ENCODE measurements at places on chromosomes 6 and 20. TPM values are rescaled to one million over a fixed set of nuclear protein-coding genes. Genes with fewer than 3 reads are reported as not detected.

PCSK2 gene
- 18.3 TPM for total RNA-seq

PRKN gene
- total RNA-seq, result 15.9 TPM

GLP1R gene
- 1.6 TPM for total RNA-seq

SCRT2 gene
- total RNA-seq, result not detected

SLC18B1 gene
- 6.8 TPM for total RNA-seq

TGM6 gene
- total RNA-seq, result not detected

GRCh38 chr20:16263582-16263981 lies 309.7 kb downstream of the KIF16B start:
- no peak for DNase-seq

GRCh38 chr6:64672131-64672530 lies 1034.9 kb downstream of the EYS start:
- no peak for DNase-seq

- DNase-seq, result no peak
Observed at GRCh38 chr20:25685276-25686080, 11.2 kb downstream of the ZNF337 start.

GRCh38 chr6:21103626-21104224 lies 489.8 kb upstream of the SOX4 start:
- DNase-seq, result no peak

DNA sequence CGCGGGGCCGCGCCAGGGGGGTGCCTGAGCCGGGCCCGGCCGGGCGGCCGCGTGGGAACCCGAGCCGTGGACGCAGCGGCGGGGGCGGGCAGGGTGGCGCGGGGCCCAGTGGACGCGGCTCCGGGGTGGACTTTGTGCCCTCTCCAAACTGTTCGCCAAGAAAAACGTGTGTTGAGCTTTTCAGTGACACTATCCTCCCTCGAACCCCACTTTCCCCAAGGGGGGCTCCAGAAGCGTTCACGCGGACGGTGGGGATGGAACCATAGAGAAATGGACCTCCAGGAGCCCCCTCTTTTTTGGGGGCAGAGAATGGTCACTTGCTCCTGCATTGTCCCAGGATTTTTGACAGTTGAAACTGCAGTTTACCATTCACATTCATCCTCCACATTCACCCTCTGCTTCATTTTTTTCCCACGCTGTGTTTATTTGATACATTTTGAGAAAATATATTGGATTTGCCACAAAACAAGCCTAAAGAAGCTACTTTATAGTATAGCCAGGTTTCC lies 2.9 kb upstream of the HIVEP1 start:
- DNase-seq, result no peak

DNA sequence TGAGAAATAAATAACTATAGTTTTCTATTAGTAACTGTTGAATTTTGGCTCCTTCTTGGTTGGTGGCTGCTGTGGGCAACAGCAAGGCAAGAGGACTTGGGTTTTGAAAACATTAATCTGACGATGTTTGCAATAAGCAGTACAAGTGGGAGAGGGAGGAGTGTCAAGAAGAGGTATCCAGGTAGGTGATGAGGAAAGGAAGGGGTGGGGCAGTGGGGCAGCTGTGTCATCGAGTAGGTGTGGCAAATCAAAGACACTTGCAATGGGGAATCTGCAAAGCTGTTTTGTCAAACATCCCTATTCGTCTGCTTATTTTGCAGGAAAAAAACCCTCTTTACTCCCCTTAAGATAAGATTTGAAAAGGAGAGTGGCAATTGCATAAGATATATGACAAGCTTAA lies 171.9 kb upstream of the MAP3K7 start:
- DNase-seq, result no peak

DNA sequence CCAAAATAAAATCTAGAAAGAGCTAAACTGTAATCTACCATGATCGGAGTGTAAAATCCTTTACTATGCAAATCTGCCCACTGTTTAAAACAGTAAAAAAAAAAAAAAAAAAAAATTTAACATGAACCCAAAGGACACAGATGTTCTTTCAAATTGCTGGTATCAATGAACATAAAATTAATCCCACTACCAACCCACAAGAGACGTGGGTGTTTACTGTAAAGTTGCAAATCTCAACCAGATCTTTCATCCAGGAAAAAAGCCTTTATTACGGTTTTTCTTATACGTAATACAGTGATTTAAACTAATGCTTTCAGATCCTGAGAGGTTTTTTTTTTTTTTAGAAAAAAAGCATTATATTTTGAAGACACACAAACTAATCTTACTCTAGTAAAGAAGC lies 2.5 kb downstream of the CDK19 start:
- DNase-seq, result no peak

GRCh38 chr6:89689732-89690131 lies 51.2 kb upstream of the LYRM2 start:
- DNase-seq, result no peak

DNA sequence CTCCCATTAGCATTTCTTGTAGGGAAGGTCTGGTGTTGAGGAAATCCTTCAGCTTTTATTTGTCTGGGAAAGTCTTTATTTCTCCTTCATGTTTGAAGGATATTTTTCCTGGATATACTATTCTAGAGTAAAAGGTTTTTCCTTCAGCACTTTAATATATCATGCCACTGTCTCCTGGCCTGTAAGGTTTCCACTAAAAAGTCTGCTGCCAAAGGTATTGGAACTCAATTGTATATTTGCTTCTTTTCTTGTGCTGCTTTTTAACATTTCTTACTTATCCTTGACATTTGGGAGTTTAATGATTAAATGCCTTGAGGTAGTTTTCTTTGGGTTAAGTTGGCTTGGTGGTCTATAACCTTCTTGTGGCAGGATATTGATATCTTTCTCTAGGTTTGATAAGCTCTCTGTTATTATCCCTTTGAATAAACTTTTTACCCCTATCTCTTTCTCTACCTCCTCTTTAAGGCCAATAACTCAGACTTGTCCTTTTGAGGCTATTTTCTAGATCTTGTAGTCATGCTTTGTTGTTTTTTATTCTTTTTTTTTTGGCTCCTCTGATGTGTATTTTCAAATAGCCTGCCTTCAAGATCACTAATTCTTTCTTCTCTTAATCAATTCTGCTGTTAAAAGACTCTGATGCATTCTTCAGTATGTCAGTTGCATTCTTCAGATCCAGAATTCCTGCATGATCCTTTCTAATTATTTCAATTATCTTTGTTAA lies 225.0 kb upstream of the ZNF217 start:
- no peak for DNase-seq

DNA sequence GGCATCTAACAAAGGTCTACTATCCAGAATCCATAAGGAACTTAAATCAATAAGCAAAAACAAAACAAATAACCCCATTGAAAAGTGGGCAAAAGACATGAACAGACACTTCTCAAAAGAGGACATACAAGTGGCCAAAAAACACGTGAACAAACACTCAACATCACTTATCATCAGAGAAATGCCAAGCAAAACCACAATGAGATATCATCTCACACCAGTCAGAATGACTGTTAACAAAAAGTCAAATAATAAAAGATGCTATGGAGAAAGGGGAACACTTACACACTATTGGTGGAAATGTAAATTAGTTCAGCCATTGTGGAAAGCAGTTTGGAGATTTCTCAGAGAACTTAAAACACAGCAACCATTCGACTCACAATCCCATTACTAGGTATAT lies 19.4 kb upstream of the VNN1 start:
- no peak for DNase-seq

GRCh38 chr6:158026901-158027589 lies 45.4 kb downstream of the SYNJ2 start:
- DNase-seq, result no peak

DNA sequence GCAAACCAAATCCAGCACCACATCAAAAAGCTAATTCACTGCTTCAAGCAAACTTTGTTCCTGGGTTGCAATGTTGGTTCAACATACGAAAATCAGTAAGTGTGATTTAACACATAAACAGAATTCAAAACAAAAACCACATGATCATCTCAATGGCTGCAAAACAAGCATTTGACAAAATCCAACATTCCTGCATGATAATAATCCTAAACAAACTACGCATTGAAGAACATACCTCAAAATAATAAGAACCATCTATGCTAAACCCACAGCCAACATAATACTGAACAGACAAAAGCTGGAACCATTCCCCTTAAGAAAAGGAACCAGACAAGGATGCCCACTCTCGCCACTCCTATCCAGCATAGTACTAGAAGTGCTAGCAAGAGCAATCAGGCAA lies 49.9 kb downstream of the RNGTT start:
- no peak for DNase-seq

- no peak for DNase-seq
Observed at GRCh38 chr6:89208551-89208950, 8.6 kb downstream of the GABRR1 start.

DNA sequence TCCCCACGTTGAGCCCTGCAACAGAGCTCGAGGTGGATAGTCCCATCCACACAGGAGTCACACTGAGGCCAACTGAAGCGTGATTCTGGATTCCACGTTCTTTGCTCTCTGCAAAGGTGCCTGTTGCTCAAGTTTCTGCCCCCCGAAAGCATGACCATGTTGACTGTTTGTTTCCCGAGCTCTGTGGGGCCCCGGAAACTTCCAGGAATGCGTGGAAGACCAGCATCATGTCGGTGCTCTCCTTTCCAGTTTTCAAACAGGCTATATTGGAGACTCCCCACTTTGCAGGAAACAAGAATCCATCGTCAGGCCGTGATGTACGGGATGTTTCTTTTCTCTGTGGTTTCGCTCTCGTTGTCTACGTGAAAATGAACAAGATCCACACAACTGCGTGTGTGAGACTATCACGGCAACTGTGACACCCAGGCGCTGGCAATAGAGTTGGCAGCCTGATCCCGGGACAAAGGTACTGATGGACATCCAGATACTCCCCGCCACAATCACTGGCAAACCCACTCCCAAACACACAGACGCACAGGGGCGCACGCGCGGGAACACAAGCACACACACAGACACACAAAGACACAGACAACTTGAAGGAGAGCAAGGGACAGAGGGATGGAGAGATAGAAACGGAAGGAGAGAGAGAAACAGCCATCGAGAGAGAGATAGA lies 444.6 kb upstream of the DEFB115 start:
- DNase-seq, result no peak

DNA sequence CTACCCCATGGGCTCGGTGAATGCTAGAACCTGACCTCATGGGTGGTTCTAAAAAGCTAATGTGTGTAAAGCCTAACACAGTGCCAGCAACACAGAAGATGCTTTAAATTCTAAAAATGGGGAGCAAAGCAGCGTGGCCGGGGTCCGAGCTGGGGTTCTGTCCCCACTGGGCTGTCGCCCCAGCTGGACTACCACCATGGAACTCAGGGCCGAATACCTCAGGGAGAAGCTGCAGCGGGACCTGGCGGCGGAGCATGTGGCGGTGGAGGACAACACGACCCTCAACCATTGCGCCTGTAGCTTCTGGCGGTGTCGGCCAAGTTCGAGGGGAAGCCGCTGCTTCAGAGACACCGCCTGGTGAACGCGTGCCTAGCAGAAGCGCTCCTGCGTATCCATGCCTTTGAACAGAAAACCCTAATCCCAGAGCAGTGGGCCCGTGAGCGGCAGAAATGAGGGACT lies 8.4 kb downstream of the SOX4 start:
- no peak for DNase-seq

DNA sequence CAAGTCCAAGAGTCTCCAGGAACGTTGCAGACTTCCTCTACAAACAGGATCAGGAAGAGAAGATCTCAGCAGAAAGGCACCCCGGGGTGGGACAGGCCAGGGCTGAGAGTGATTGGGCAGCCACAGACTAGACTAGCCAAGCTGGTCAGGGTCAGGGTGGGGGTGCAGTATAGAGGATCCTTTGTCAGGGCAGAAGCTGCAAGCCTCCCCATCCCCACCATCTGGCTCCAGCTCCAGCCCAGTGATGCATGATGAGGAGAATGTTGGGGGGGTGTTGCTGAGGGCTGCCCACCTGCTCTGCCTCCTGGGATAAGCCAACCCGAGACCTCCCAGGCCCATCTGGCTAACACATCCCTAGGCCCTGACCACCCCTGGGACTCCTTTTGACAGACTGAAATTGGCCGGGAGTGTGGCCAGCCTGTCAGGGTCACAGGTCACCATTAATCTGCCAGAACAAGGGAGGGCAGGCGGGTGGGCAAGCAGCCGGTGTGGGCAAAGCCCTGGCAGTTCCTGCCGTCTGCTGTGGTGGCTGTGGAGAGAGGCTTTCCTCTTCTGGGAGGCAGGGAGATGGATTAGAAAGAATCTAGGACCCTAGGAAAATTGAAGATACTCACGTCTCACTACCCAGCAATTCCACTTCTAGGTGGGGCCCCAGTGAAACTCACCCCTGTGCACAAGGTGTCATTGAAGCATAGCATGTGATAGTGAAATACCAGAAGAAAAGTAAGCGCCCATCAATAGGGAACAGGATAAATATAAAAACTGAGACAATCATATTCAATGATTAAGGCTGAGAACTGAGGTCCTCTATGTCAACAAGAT lies 22.1 kb upstream of the SNTA1 start:
- DNase-seq, result no peak

DNA sequence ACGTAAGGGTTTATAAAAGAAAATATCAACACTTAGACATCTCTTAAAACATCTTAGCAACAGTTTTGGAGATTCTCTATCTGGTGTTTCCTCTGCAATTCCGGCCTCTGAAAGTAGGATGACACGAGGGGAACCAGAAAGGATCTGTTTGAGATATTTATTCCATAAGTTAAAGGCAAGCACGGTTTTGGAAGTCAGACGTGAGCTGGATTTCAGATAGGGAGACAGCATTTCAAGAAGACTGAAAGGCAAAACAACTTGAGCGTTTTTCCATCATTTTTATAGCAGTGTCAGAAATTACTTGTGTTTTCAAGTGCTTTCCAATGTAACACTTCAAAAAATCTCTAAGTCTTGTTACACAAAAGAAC lies 52.9 kb upstream of the BTN3A2 start:
- no peak for DNase-seq

GRCh38 chr6:77019081-77019480 lies 444.2 kb downstream of the HTR1B start:
- no peak for DNase-seq

DNA sequence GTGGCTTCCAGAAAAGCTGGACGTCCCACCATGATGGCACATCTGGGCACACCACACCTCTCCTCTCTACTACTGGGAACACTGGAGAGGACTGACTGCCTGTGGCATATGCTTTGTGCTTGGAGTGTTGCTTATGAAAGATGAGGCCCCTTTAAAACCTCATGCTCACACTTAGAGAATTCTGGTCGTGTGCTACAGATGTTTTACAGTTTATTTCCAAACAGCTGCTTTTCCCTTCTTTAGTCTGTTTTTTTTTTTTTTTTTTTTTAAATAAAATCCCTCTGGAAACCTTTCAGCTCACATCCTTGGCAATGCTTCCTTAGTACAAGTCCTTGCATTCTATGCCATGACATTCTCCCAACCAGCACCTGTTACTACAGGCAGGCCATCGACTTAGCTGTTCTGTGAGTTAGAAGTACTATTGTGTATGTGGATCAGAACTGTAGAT lies 60.3 kb downstream of the BMP6 start:
- DNase-seq, result no peak

All from sciatic nerve (tissue), 2 donors.